ENCODE measurements at places on chromosomes 3 and 15.

- no peak for DNase-seq
These were observed 159.5 kb upstream of the LPP start for GRCh38 chr3:187994221-187995042.

GRCh38 chr15:98938105-98938417 lies 69.5 kb downstream of the PGPEP1L start:
- DNase-seq, result no peak

DNA sequence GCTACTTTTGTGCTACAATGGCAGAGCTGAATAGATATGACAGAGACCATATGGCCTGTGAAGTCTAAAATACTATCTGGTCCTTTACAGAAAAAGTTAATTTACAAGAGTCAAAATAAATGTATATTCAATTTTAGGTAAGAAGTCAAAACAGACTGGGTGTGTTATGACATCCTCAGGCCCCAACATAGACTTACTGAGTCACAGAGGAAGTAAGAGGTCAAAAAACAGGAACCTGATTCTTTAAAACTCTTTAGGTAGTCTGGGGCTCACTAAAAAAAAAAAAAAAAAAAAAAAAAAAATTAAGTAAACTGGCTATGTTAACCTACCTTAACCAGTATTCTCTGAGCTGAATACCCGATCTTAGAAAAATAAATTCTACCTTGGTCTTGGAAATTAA lies 13.1 kb downstream of the DNAAF4 start:
- DNase-seq, result no peak

DNA sequence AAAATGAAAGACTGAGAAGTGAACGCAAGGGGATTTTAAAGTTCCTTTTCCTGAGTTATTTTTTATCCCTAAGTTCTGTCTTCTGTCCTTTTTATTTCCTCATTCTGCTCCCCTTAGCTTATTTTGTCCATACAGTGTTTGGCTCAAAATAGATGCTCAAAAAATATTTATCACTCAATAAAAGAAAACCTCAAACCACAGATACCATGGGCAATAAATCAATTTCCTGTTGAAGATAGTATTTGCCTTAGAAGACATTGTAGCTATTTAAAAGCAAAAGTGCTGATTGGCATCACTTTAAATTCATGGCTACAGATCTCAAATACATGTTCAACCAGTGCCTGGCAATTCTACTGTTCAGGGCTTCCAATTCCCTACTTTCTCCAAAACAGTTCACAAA lies 316.5 kb upstream of the ADAMTS9 start:
- DNase-seq, result no peak

- DNase-seq, result peak; percentile 73
These were observed 73.4 kb downstream of the NUP210 start for GRCh38 chr3:13346481-13347389.

DNA sequence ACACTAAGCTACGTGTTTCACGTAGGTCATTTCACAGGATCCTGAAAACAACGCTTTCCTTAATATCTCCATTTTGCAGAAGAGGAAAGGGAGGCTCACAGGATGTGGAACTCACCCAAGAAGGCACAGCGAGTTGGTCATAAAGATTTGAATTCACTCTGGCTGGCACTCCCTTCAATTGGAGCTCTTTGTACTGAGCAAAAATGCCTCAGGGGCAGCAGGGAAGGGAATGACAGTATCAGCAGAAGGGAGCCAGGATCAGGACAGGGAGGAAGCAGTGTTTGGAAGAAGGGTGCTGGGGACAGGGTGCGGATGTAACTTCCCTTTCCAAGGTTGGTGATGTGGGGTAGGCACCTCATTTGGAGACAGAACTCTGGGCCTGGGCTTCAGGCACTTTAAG lies 1.1 kb upstream of the ST6GAL1 start:
- DNase-seq, result no peak
